ENCODE measurements at places on chromosomes 7 and 10.
A peak's percentile ranks its signal among the peaks of the same experiment; 100 is the strongest.

- no peak for DNase-seq
Measured at GRCh38 chr10:15197911-15198310, 29.4 kb upstream of the NMT2 start.

GRCh38 chr10:50410066-50410811 is 158.9 kb upstream of the ASAH2 start:
- no peak for DNase-seq

DNA sequence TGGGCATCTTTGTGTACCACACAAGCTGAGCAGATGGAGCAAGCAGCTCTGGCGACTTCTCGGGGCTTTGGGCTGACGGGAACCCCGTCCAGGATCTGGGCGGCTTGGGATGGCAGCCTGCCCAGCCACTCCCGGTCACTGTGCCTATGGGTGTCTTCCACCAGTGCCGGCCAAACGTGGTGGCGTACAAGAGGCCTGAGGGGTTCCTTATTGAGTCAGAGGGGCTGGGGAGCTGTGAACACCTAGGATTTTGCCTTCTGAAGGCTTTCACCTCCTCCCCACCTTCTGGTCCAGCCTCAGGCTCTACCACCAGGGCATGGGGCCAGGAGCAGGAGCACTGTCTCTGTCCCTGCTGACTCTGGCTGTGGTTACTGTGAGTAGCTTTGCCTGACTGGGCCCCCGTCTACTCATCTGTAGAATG is 71.8 kb upstream of the PPIF start:
- no peak for DNase-seq

DNA sequence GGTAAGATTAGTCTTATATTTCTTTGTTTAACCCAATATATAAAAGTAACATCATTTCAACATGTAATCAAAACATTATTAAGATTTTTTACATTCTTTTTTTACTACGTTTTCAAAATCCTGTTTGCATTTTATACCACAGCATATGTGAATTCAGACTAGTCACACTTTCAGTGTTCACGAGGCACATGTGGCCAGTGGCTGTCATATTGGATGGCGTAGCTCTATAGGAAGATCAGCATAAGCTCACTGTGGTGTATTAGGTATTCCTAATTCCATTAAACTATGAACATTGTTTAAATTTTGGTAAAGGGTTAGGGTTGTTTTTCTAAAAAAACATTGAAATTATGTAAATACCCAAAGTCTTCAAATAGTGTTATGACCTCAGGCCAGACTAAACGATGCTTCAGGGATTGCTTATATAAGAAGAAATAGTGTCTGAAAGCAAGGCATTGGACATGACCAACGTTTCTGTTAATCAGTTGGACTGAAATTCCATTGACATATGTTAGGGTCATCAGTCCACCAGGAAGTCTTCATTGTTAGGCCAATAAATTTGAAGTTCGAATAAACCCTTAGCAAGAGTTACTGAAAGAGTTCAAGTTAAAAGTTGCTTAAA is 97.0 kb downstream of the BICC1 start:
- no peak for DNase-seq

DNA sequence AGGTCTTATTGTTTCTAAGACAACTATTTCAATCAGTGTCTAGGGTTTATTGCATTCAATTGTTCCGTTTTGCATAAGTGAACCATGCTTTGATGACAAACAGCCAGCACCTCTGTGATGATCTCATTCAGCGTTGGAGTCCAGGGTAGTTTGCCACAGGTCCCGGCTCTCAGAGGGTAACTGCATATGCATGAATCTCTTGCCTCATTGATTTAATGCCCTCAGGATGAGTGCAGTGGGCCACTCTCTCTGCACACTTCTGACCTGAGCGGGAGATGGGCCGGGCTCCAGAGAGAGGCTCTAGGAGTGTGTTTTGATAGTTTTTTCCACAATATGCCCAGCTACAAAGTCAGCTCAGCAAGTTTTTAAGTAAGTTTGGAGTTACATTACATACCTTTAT is 83.9 kb downstream of the HECW1 start:
- DNase-seq = no peak

DNA sequence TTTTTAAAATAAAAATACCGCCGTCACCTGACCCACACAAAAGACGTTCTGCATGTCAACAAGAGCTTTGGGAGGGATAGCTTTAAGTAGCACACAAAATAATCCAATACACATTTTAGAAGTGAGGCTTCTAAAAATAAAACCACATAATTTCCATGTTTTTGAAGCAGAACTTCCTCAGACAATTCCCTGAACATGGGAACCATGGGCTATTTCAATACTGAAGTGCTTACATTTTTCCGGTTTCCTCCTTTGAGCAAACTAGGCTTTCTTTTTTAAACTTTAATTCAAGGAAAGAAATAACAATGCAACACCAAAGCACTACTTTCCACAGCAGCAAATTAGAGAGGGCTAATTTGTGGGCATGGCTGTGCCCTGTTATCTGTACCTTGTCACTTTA is 59.9 kb downstream of the ELMO1 start:
- DNase-seq = no peak

GRCh38 chr7:103113164-103113563 is 35.7 kb downstream of the NAPEPLD start:
- DNase-seq = no peak

DNA sequence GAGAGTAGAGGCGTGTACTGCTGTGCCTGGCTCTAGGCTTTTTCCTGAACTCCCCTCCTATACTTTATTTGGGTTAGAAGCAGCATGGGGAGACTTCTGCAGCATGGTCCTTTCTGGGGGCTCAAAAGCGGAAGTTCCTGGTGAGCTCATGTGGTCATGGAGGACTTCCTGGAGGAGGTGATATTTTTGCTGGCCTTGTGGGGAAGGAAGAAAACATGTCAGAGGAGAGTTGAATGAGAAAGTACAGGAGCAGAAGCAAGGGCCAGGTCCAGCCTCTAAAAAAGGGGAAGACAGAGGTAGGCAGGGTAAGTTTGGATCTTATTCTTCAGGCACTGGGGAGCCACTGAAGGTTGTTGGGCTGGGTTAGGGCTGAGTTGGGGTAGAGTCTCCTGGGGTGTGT is 45.5 kb downstream of the CASTOR2 start:
- no peak for DNase-seq

- DNase-seq = no peak
Measured at GRCh38 chr7:44052771-44053365, 8.4 kb downstream of the DBNL start.

DNA sequence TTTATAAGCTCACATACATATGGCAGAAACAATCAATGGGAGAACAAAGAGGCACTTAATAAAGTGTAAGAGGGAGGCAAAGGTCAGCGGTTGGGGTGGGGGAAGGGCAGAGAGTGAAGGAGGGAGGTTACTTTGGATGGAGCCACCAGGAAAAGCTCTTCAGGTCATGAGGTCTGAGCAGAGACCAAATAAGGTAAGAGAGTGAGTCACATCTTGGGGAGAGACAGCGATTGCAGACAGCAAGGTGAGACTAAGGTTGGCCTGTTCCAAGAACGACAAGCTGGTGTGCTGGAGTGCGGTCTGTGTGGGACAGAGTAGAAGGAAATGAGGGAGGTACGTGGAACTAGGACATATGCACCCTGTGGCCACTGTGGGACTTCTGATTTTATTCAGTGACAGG is 74.3 kb upstream of the TOMM7 start:
- DNase-seq = no peak

DNA sequence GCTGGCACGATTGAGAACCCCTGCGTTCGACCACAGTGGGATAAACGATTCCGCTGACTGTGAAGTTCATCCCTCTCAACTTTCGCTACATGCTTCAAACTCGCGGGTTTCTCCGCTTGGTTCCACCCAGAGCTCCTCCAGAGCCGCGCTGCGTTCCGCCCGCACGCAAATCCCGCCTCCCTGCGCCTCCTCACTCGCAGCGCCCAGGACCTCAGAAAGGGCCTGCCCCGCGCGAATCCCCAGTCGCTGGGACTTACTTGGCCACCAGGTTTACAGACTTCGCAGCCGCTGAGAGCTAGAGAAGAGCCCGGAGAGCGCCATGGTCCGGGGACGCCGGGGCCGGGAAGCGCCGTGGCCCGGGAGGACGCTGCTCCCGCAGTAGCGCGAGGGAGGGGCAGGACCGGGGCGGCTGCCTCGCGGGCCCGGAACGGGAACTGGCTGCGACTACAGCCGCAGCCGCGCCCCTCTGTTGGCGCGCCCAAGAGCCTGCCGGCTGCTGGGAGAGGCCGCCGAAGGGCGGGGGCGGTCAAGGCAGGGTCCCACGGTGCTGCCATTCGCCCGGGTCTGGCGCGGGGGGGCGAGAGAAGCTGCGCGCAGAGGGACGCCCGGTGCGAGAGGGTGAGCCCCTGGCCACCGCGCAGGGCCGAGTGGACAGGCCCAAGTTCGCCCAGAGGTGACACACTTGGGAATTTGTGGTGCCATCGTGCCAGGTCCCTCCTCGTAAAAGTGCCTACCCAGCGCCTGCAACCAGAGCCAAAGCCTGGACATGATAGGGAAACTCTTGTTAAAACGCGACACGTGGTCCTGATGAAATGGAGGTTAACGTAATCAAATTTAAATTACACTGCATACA is at the start of gene NOD1:
Gene NOD1, minus strand, starts transcription at position 436 of the 853 bp plus-strand sequence. CDS start 21,863 bp downstream, outside the sequence.
- peak; percentile 49 for DNase-seq

- no peak for DNase-seq
Measured at GRCh38 chr10:21929070-21929469, 74.5 kb downstream of the DNAJC1 start.

GRCh38 chr7:106178593-106179134 is 66.6 kb upstream of the SYPL1 start:
- DNase-seq = no peak

- DNase-seq = no peak
Measured at GRCh38 chr10:14656052-14656730, 118.5 kb downstream of the FAM107B start.

DNA sequence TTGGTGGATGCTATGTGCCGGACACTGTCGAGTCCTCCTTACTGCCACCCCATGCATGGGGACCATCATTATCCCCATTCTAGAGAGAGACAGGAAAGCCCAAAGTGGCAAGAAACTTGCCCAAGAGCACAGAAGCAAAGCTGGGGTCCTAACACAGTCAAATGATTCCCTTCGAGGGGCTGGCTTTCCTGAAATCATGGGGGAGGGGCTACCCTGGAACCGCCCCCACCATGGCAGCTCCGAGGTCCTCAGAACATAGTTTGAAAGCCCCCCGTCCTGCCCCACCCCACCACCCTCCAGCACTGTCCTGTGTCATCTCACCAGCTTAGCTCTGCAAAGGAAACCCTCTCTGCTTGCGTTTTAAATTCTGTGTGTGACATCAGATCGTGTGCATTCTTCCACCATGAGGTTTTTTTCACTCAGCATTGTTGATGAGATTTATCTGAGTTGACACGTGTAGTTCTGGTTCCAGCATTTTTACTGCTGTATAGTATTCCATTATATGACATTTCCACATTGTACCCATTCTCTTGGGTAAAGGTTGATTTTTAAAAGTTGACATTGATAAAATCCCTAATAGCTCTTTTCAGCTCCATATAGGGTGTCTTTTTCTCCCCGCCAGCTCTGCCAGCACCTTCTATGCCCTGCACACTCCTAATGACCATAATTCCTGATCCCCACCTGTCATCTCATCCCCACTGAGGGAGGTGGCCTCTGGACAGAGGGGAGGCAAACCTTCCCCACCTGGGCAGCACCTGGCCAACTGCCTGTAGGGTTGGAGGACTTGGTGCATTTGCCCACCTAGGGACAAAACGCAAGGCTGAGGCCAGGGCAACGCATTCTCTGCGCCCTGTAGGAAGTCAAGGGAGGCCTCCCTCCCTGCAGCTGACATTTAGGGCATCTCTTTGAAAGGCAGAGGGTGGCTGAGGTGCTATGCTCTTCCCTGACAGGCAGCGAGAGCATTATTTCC is 100.2 kb upstream of the GPR26 start:
- no peak for DNase-seq

DNA sequence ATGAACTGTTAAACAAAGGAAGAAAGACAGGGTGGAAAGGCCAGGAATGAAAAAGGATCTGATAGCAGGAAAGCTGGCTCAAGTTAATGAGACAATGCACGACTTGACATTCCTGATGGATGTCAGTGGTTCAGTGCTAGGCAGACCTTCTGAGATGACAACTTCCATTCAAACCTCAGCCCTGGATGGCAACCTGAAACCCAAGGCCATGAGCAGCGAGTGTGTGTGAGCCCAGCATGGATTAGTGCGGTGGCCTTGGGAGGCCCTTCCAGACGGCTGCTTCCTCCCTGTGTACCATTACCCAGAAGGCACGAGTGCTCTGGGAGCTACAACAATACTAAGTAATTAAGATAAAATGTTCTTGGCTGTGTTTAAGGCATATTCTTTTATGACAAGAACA is 18.8 kb downstream of the TRIL start:
- no peak for DNase-seq

GRCh38 chr10:5283305-5284158 is 81.2 kb upstream of the UCN3 start:
- peak; percentile 37 for DNase-seq

DNA sequence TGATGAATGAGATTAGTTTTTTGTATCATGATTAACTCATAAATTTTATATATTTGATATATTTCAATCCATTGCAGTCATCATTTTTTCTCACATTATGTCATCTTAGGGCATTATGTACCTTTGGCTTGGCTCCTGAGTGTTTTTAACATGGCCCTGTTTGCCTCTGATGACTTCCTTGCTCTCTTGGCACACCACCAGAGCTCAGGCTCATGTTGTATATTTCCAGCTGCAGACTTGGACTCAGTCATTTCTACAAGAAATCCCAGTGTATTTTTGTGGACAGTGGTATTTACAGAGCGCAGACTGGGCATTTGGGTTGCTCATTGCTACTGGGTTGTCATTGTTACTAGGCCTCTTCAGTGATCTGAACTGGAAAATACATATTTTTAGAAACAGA is 188.5 kb downstream of the ADRA2A start:
- DNase-seq = no peak

DNA sequence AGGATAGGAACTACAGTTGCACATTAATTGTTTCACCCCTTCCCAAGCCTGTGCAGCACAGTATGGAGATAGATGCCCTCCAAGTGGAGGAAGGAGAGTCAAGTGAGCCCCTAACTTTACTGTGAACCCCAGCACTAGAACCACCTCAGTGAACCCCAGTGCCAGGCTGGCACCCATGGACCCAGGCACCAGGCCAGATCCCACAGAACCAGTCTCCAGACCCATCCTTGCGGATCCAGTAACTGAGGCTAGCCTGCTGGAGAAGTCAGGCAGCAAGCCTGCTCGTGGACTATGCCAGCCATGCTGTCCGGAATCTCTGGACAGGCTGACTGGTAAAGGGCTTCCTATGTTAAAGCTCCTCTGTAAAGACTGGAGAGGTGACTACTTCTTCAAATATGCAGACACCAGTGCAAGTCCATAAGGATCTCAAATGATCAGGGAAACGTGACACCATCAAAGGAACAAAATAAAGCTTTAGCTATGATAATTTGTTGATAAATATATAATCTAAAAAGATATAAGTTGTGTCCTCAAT is 27.7 kb downstream of the SHOC2 start:
- no peak for DNase-seq

GRCh38 chr10:114053946-114054345 is 10.3 kb downstream of the ADRB1 start:
- no peak for DNase-seq

DNA sequence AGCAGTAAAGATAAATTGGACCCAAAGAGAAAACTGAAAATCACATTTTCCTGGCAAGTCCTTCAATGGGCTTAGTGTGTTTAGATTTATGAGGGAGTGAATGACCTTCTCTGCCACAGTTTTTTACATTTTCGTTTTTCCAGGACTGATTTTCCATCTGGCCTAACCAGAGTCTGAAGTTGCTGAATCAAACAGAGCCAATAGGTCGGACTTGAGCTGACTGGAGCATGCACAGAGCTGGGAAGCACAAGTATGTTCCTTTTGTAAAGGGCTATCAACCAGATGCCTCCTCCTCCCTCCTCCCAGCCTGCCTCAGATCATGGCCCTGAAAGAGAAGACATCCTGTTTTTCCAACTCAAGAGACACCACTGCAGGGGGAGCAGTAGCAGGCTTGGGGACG is 126.0 kb upstream of the ANKRD1 start:
- DNase-seq = no peak

GRCh38 chr10:68172324-68172723 is 59.6 kb downstream of the ATOH7 start:
- no peak for DNase-seq
